ENCODE measurements at places on chromosomes 5 and 9.
A peak's percentile ranks its signal among the peaks of the same experiment; 100 is the strongest.

DNA sequence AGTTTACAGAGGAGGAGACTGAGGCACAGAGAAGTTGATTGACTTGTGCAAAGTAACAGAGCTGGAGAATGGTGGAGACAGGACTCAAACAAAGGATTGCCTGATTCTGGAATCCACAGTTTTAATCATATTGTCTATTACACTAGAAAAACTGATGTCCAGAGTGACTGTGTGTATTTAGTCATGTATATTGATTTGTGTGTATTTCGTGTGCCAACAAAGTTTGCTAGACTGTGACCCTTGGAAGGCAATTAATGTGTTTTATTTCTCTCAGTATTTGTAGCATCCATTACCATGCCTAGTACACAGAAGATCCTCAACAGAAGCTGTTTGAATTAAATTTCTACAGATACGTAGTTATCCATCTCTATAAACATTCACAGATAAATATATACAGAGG is 5.5 kb upstream of the JADE2 start:
- DNase-seq, result no peak

- no peak for DNase-seq
These were observed 39.0 kb upstream of the ZFYVE16 start for GRCh38 chr5:80368661-80369480.

DNA sequence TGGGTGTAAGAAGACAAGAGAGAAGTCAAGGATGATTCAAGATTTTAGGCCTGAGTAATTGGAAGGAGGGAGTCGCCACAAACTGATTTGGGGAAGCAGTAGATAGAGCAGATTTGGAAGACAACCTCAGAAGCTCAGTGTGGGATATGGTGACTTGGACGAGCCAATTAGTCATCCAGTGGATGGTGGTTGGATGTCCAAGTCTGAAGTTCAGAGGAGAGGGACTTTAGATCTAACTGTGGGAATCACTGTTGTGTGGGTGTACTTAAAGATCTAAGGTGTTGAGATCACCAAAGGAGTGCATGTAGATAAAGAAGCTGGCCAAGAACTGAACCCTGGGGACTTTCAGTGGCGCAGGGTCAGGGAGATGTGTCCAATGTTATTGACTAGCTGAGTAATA is 2.2 kb downstream of the IDNK start:
- DNase-seq, result no peak

- no peak for DNase-seq
These were observed 147.5 kb downstream of the DAB2IP start for GRCh38 chr9:121798941-121799340.

- DNase-seq, result no peak
These were observed 21.1 kb upstream of the PDZD2 start for GRCh38 chr5:31617867-31618266.

DNA sequence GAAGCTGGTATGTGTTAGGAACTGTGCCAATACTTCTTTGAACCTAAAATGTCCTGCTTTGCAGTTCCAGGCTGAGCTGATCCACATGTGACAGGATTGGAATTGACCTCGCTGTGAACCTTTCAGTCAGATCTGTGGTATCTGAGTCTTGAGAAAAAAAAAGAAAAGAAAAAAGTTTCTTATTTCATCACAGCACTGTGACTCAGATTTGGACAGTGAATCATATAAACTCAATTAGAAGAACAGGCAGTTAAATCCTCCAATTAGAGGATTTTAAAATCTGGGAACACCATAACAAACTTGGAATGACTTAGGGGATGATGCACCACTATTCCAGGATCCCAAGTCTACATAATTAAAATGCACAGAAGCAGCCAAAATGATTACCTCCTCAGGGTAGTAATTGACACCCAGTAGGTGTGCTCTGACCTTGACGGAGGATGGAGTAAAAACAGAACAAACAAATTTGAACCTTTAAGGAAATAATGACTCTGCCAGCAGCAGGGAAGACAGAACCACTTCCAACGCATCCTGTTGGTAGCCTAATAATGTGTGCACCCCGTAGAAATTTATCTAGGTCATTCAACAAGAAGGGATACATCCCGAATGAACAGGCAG is 57.8 kb upstream of the RAI14 start:
- no peak for DNase-seq

DNA sequence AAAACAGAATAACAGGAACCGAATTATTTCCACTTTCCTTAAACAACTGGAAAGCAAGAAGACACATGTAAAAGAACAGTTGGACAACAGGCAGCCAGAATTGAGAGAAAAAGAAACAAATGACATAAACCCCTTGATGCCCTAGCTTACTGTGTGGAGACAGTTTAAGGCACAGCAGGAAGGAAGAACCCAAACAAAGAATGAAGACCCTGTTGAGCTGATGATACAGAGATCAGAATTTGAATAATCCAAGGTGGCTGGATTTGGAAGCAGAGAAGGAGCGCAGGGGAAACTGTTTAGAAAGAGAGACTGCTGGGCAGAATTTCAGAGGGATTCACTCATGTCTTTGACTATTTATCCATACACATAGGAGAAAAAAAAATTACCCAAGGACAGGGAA is 316.3 kb upstream of the POU5F2 start:
- no peak for DNase-seq

- DNase-seq, result peak; percentile 65
These were observed 15.9 kb downstream of the EXD3 start for GRCh38 chr9:137406876-137407589.

GRCh38 chr9:89313842-89314241 is 2.8 kb downstream of the CKS2 start:
- peak; percentile 20 for DNase-seq

DNA sequence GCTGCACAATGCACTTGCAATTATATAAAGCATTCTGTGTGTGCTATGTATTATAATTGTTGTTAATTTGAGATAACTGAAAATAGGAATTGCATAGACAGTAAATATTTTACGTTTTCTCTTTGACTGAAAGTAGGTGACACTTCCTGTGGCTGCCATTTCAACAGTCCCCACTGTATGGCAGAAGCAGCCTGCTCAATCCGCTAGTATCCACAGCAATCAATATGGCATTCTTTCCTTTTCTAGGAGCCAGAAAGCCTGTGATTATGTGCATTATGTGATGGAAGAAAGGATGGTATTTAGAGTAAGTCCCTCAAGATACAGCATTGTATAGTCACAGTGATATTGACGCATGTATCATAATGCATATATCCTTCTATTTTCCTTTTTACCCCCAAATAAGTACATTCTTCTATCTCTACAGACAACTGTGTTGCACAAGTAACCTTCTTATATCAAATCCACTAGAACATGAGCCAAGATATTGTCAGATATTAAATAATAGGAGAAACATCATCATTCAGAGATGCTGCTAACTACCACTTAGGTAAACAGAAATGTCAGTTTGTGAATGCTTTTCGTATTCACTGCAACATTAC is 59.7 kb downstream of the CARTPT start:
- DNase-seq, result peak; percentile 19

DNA sequence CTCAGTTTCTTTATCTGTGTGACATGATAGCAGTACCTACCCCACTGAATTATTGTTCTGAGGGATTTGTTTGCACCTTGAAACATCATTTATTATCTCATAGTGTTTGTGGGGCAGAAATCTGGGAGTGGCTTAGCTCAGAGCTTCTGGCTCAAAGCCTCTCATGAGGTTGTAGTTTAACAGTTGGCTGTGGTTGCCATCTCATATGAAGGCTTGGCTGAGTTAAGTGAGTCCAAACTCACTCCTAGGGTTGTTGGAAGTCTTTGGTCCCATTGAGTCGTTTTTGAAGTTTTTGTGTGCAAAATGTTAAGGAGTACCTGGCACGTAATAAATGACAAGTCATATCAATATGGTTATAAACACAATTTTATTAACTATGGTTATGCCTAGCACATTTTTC is 3.6 kb upstream of the JAKMIP2 start:
- no peak for DNase-seq

- DNase-seq, result no peak
These were observed 21.0 kb downstream of the F2R start for GRCh38 chr5:76736679-76737556.

DNA sequence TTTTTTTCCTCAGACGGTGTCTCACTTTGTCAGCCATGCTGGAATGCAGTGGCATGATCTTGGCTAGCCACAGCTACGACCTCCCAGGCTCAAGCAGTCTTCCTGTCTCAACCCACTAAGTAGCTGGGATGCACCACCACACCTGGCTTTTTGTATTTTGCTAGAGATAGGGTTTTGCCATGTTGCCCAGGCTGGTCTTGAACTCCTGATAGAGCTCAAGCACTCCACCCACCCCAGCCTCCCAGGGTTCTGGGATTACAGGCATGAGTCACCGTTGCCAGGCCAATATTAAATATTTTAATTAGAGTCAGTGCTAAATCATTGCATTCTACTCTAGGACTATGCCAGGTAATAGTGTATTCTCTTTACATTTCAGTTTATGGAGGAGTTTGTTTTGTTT is 41.5 kb downstream of the UBE2R2 start:
- DNase-seq, result no peak

- no peak for DNase-seq
These were observed 119.8 kb downstream of the SSBP2 start for GRCh38 chr5:81631124-81631523.

- no peak for DNase-seq
These were observed 59.6 kb downstream of the SNCAIP start for GRCh38 chr5:122371511-122372151.

GRCh38 chr5:166540156-166540555 is 1751.3 kb upstream of the WWC1 start:
- DNase-seq, result no peak

GRCh38 chr5:73424556-73424977 is 24.0 kb downstream of the FOXD1 start:
- no peak for DNase-seq

DNA sequence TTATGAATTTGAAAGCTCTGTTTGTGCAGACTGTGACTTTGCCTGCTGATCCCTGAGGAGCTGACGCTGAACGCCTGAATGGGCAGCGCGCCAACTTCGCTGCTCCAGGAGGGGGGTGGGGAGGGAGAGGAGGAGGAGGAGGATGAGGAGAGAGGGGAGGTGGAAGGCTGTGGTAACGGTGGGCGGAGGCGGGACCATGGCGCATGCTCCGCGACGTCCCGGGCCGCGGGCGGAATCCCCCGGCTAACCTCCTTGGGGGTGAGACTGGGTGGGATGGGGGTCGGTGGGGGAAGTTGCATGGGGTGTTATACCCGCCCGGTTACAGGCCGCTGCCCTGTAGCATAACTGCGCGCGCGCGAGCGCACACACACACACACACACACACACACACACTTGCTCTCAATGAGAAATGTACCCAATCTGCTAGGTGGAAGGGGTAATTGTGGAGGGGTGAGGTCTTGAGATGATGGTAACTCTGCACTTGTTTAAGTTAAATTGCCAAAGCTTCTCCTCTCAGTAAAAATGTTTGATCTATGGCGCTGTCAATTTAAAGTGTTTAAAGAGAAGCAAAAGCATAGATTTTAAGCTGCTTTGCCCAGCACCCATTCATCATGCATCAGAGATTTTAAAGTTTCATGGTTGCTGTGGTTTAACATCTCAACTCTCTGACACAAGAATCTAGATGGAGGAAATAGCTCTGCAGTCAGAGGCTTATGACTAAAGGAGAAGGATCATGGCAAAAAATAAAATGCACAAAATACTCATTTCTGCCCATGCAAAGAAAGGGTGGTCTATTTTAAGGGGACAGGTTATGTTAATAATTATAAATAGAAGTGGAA is 76.6 kb upstream of the TBCA start:
- DNase-seq, result no peak

GRCh38 chr9:136074706-136075105 is 20.4 kb downstream of the NACC2 start:
- DNase-seq, result no peak

GRCh38 chr5:54547711-54548250 is 30.2 kb downstream of the SNX18 start:
- DNase-seq, result no peak

GRCh38 chr9:119091074-119091473 is 278.2 kb downstream of the BRINP1 start:
- no peak for DNase-seq

Measured in NCI-H2171 treated with DMSO at 0.1 percent for 48 hours (cell line).